ENCODE measurements at places on chromosomes 12 and 14.

DNA sequence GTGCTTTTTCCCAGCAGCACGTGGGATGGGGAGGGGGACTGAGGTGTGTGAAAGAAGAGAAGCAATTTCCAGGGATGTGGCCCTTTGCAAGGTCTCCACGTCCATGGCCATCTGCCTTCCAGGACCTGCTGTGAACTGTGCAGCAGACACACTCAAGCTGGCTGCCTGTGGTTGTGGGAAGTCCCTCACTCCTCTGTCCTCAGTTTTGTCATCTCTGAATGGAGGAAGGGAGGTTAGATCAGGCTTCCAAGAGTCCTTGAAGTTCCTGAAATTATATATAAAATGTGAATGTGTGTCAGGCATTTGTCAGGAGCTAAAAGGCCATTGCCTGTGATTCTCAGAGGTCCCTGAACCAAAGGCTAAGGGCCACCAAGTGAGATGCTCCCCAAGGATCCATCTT lies 328.2 kb downstream of the CACNA1C start:
- DNase-seq, result no peak

GRCh38 chr12:94678379-94678778 lies 28.0 kb upstream of the TMCC3 start:
- no peak for DNase-seq

- peak; percentile 9 for DNase-seq
Measured at GRCh38 chr12:130838284-130838950, 633 bp downstream of the STX2 start.

DNA sequence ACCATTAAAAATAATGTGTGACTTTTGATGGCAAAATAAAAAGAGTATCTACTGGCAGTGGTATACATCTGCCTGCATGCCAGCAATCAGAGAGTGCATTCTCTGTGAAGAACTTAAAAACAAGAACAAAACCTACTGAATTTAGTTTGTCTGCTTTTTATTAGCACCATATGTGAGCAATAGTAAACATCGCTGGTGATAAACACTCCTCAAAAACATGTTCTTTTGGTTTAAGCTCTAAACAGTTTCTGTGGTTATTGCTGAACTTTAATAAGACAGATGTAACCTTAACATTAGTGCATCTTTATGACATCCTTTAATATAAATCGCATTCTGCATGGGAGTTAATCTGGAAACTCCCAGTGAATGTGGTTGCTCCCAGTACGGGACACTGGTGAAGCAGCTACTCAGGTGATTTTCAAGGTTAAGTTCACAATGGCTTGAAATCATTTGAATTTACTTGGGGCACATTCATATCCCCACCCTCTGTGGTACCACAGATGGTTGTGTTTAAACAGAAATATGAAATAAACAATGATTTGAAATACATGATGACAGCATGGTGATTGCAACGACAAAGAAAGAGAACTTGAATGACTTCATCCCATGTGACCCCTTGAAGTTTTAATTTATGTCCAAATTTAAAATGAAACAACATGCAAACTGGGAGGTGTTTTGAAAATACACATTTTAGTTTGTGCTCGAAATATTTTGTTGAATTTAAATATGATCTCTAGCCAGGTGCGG lies 285.9 kb downstream of the FOXN3 start:
- no peak for DNase-seq

GRCh38 chr12:106280106-106280505 lies 22.4 kb upstream of the TCP11L2 start:
- no peak for DNase-seq

DNA sequence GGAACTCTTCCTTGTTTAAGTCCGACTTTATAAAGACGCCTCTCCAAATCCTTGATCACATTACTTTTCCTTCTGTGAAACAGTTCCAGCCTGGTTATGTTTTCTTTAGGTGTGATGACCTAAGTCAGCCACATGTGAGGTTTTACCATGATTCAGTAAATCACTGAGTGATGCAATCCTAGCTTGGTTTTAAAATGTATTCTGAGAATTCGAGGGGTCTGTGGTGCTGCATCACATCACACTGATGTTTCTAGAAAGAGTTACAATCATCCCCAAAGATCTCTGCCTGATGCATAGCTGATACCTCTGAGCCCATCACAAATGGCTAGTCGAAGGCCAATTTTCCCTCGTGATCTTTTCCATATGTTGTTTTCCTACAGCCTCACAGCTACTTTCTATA lies 152.7 kb downstream of the ANO2 start:
- DNase-seq, result peak; percentile 8
